ENCODE measurements at places on chromosomes 11 and 22.

GRCh38 chr22:45159652-45160462, 3.9 kb upstream of the NUP50 start:
- DNase-seq, result no peak

DNA sequence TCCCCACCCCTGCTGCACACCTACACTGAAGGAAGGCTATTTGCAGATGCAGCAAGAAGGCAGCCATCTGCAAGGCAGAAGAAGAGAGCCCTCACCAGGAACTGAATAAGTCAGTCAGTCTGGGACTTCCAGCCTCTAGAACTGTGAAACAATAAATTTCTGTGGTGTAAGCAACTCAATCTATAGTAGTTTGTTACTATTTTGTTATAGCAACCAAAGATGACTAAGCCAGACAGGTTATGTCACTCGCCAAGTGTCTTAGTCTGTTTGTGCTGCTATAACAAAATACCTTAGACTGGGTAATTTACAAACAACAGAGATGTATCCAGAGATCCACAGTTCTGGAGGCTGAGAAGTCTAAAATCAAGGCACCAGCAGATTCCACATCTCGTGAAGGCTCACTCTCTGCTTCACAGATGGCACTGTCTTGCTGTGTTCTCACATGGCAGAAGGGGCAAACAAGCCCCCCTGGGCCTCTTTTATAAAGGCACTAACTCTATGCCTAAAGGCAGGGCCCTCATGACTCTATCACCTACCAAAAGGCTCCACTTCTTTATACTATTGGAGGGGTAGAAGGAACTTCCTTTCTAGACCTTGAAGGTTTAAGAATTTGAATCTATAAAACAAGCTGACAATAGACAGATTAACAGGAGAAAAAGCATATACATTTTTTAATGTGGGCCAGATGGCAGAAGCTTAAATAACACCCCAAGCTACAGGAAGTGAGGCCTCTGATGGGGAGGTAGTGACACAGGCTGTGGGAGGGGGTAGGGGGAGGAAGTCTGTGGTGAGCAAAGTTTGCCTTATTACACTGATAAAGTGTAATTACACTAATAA, 12.3 kb downstream of the APOL6 start:
- peak; percentile 27 for DNase-seq

DNA sequence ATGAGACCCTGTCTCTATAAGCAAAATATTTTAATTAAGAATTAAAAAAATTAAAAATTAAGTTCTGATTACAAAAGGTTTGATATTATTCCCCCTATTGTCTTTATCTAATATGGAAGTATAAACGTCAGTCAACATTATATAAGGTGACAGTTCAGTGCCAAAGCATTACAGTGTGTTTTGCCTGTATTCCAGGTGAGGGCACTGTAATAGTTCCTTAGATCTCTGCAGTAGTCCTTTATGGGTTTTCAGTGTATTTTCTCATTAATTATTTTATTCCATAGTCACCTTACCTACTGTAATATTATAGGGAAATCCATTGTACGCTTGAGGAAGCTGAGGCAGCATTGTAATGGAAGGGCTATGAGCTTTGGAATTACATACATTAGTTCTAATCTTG, 33.0 kb downstream of the FAR1 start:
- DNase-seq, result no peak

DNA sequence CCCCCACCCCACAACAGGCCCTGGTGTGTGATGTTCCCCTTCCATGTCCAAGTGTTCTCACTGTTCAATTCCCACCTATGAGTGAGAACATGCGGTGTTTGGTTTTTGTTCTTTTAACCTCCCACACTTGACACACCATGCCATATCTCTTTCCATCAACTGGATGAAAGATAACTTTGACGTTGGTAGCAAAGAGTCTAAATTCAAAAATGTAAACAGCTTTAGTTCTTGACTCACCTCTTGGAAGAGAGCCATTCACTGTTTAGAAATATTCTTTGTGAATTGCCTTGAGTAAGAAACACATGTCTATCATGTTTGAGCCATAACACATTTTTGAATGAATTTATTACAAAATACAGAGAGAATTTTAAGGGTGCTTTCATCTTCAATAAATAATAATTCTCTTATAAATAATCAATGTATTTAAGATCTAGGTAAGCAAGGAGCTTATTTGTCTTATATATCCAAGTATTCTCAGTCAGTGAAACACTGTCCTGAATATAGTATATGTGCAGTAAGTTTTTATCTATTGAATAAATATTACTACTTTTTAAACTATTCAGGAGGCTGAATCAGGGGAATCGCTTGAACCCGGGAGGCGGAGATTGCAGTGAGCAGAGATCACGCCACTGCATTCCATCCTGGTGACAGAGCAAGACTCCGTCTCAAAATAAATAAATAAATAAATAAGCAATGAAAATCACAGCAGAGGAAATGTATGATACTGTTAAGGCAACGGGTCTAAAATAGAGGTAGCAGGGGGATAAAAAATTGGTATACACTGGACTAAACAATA, 6.7 kb downstream of the CARD18 start:
- DNase-seq, result no peak

GRCh38 chr11:74870485-74870884, 78.4 kb downstream of the XRRA1 start:
- DNase-seq, result no peak

GRCh38 chr11:17563231-17563646, 16.2 kb downstream of the OTOG start:
- DNase-seq, result no peak

DNA sequence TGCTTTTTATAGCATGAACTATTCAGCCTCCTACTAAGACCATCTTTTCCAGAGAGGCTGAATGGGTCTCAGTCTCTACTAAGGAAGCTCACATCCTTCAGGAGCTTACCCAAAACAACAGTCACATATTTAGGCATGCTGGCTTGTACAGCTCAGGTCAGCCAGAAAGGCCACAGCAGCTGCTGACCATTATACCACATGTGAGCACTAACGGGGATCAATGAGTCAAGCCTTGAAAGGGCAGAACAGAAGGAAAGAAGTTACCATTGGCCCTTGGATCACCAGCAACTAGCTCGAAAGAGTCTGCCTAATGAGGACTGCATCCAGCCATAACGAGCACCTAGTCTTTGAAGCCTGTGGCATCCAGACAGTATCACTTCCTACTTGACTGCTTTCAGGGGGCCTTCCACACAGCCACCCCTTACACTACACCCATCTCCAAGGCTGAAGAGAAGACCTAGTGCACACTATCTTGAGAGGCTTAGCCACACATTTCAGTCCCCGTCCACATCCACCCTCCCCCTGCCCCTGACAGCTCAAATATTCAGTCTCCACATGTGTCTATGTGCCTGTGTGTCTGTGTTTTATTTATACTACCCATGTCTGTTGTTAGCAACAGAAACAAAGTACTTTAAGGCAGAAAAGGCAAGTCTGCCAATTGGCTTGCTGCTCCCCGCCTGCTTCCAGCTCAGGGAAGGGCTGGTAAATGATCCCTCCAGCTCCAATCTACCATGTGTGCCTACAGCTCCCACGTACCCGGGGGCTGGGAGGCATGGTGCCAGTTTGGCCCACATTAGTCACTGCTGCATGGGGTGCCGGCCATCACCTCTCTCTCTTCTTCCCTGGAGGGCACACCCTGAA, 95.5 kb downstream of the RPL27A start:
- no peak for DNase-seq

DNA sequence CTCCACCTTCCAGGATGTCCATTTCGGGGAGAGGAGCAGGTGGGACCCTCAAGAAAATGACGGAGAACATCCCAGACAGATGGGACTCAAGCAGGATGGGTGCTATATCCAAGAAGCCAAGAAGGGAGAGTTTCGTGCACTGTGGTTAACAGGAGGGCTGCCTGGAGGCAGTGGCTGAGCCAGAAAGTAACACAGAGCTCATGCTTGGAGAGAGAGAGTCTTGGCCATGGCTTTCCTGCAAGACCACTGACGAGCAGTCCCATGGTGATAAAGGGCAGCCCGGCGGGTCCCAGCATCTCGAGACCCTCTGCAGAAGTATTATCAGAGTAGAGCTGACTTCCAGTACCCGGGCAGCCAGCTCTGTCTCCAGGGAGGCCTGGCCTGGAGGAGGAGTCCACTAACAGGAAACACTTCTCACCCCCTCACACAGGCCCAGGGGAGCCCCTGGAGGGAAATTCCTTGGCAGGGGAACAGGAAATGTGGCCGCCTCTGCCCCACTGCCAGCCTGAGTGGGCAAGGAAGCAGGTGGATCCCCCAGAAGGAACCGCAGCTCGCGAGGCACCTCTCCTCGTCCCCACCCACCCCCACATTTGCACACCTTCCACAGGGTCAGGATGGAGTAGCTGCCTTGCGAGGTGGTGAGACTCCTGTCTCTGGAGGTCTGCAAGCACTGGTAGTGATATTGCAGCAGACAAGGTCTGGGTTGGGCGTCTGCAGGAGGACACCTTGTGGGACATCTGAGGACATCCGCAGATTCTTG, 32.2 kb downstream of the CYTH4 start:
- DNase-seq, result no peak

- DNase-seq, result no peak
Measured at GRCh38 chr11:63698976-63699733, 17.9 kb downstream of the RTN3 start.

Data from stimulated activated CD8-positive, alpha-beta memory T cell treated with anti-CD3 and anti-CD28 coated beads, Interleukin-15, amount 100 ng/mL, for 1 hour (primary cell).